ENCODE measurements at places on chromosomes 3 and 15.

- DNase-seq = peak; percentile 19
Observed at GRCh38 chr3:39255503-39256325, 24.1 kb downstream of the CX3CR1 start.

DNA sequence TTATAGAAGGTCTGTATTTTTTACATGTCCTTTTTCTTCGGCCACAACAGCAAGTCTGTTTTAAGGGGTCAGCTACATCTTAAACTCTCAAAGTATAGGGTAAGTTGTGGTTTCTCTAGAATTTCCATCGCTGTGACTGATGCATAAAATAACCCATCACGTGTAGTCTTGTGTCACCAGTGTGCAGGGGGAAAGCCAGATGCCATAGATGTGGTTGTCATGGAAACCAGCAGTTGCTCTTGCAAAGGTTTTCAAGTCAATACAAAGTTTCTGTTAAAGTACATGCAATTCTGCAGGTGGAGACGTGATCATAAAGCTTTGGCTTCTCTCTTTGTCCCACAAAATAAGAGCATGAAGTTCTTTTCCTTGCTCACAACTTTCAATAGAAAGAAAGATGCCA, 210.3 kb upstream of the ONECUT1 start:
- DNase-seq = no peak

DNA sequence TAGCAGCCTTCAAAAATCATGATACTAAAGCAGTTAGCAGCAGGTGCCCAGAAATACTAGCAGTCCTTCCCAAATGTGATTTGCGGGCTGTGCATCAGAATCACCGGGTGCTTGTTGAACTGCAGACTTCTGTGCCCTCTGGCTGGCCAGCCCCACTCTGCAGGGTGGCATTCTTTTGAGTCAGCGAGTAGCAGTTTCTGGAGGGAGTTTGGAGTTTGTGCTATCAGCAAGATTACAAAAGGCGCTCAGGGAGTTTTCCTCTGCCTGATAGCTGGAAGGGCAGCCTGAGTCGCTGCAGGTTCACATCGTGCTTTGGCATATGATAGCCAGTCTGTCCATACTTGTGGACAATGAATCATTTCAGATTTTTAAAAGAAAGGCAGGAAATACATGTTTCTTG, 57.6 kb downstream of the CLDN11 start:
- DNase-seq = no peak

GRCh38 chr15:100788418-100789105, 91.1 kb upstream of the ALDH1A3 start:
- DNase-seq = no peak

GRCh38 chr15:92772061-92772460, 116.5 kb upstream of the FAM174B start:
- DNase-seq = no peak

DNA sequence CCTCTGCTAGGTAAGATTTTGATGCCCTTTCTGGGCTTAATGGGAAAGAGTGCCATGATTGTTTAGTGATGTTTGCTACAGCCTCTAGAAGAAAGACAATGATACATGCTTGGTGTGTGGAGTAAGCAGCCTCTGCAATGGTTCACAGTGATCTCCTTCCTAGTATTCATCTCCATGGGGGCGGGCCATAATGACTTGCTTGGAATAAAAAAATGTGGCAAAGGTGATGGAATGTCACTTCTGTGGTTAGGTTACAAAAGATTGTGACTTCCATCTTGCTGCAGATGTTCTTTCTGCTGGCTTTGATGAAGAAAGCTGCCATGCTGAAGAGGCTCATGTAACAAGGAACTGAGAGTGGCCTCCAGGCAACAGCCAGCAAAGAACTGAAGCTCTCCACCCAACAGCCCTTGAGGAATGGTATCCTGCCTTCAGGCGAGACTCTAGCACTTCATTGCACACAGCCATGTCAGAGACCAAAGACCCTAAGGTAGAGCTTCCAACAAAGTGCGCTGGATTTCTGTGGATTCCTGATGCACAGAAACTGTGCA, 139.1 kb upstream of the LRIG1 start:
- DNase-seq = no peak

DNA sequence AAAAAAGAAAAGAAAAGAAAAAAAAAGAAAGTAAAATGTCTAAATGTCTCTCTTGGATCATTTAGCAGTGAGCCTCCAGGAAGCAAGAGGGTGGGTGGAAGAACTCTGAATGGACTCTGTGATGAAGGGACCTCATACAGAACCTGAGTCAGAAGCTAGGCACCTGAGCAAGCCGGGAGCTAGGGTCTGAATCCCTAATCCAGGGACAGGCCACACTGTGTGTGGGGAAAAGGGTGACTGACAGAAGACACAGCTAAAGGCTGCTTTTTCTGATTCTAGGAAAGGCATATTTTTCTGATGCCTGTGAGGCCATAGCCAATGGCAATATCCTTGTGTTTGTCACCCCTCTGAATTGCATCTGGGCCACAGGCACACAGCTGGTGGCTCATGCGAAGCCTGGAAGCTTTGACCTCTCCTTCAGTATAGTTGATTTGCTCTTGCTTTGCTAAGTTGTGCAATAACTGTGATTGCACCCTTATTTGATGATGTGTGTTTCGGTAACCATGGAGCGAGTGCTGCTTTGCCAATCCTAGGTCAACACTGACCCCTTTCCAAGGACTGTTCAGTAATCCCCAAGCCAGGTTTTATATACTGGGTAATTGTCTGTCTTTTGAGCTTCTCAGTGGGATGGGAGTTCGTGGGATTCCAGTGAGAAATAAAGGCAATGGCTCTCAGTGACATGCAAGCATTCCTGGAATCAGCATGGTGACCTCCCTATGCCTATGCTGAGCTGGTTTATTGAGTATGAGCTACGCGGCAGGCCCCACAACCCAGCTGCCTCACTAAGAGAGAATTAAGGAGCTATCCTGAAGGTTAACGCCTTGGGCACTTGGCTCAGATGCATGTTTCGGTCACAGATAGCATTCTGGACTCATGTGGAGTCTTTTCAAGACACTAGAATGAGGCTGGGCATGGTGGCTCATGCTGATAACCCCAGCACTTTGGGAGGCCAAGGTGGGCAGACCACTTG, 49.0 kb upstream of the OSBPL11 start:
- DNase-seq = no peak

GRCh38 chr3:4744405-4745234, 234.6 kb upstream of the BHLHE40 start:
- no peak for DNase-seq

DNA sequence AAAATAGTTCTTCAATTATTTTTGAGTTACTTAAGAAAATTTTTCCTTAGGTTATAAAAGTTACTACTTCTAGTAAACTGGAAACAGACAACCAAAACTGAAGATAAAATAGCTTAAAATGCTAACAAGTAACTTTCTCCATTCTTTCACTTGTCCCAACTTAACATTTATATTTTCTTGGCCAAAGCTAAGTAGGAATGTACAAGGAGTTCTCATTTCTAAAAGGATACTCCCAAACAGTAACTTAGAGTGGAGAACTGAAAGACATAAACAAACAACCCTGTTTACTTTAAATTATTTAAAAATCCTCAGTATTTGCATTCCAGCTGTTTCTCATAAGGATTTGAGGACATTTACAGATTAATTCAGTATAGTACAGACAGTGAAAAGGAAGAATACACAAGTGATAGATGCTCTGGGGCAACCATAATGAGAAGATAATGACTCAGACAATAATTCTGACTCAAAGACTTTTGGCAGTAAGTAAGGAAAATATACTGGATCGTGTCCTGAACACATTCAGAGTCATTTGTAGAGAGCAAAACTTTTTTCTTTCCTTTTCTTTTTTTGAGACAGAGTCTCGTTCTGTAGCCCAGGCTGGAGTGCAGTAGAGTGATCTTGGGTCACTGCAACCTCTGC, 29.2 kb upstream of the ANXA2 start:
- DNase-seq = no peak

GRCh38 chr15:67039384-67040075, 25.9 kb upstream of the SMAD3 start:
- DNase-seq = no peak

DNA sequence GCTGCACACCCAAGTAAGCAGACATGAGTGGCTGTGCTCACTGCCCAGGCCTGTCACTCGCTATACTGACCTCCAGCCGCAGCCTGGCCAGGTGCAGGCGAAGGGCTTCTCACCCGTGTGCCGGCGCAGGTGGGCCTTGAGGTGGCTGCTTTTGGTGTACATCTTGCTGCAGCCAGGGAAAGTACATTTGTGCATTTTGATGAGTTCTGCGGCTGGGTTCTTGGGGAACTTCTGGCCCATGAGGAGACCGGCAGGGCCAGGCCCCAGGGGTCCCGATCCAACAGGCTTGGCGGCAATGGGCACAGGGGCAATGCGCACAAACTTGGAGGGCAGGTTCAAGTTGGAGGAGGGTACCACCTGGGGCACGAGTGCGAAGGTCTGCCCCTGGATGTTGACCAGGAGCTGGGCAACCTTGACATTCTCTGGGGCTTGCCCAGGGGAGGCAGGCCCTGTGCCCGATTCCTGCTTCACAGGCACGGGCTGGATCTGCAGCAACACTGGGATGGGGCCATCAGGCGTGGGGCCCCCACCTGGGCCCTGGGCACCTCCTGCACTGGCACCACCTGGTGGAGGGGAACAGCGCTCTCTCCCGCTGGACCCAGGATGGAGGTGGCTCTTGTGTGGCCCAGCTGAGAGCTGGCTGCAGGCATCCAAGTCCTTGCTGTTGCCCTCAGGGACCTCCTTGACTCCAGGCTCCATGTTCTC, 5.3 kb downstream of the KLF15 start:
- DNase-seq = no peak
